ENCODE measurements at places on chromosomes 13 and 19.

DNA sequence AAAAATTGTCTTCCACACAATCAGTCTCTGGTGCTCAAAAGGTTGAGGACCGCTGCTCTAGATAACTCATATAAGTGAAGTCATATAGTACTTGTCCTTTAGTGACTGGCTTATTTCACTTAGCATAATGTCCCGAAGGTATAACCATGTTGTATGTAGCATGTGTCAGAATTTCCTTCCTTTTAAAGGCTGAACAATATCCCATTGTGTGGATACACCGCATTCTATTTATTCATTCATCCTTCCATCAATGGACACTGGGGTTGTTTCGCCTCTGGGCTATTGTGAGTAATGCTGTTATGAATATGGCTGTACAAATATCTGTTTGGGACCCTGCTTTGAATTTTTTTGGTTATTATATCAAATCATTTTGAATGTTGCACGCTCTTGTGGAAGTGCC, 4.6 kb upstream of the LYPD5 start:
- DNase-seq, result no peak

DNA sequence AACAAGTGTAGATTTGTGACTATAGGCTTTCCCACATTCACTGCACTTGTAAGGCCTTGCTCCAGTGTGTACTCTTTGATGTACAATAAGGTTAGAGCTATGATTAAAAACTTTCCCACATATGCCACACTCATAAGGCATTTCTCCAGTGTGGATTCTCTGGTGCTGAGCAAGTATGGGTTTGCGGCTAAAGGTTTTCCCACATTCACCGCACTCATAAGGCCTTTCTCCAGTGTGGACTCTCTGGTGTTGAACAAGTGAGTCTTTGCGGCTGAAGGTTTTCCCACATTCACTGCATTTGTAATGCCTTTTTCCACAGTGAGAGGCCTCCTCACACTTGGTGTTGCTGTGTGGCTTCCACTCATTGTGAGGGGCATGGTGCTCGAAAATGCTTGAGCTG, 3.7 kb downstream of the ZNF772 start:
- no peak for DNase-seq

DNA sequence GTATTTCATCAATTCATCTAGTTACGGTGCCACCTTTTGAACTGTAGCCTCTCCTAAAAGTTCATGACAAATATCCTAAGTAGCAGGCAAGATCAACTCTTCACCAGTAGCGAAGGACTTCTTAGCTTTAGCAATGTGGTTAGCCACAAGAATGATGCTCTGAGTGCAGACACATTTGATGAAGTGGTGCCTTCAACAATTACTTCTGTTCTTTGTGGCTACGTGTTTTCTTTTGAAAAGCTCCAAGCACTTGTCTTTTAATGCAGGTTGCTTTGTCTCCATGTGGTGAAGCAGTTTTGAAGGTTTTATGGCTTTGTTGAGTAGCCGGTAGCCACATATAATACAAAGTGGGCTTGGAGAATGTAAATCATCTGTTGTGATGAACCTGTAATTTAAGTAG, 194.7 kb downstream of the B3GLCT start:
- DNase-seq, result no peak

DNA sequence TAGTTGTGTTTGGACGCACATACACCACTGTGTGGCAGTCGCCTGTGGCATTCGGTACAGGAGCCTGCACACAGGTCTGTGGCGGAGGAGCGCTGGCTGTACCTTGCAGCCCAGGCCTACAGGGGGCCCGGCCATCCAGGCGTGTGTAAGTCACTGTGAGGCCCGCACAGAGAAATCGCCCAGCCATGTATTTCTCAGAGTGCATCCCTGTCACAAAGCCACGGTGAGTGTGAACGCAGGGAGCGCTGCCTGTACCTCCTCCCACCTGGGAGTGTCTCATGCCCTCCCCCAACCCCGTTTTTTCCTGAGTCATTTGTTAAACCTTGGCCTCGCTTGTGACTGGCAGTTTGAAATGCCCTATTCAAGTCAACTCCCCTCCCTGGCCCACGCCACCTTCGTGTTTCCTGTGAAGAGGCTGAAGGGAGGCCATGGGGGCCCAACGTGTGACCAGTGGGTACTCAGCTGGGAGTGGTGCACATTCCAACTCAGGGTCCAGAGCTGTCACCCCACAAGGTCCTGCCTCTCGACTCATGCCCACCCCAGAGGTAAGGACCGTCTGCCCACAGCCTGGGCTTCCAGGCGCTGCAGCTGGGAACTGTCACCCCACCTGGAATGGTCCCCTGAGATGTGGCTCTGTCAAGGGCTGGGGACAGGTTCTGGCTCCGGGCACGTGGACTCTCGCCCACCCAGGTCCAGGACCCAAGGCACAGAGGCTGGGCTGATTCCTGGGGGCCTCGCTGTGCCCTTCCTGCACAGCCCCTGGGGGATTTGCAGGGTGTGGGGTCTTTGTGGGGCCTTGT, 11.6 kb upstream of the RASA3 start:
- no peak for DNase-seq

- DNase-seq, result peak; percentile 14
Observed at GRCh38 chr19:44003461-44004009, 778 bp downstream of the ZNF230 start.

- no peak for DNase-seq
Observed at GRCh38 chr19:48618278-48618915, 581 bp downstream of the RPL18 start.

GRCh38 chr19:54572696-54573311, 786 bp upstream of the LILRA2 start:
- no peak for DNase-seq

DNA sequence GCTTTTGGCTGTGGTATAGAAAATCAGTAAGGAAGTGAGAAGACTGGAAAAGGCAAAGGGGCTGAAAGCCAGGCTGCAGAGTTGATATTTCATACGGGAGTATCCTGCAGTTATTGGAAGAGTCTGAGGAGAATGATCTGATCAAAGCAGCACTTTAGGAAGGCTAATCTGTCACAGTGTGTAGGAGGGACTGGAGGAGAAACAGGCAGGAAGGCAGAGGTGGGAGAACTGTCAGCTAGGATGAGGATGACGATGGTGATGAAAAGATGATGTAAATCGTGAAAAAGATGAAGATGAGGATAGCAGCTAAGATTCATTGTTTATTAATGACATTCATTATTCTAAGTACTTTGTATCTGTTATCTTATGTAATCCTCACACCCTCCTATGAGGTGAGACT, 123.0 kb downstream of the DNAJC15 start:
- DNase-seq, result no peak
